CMK (cell line): ENCODE measurements at places on chromosomes 1 and 21.

DNA sequence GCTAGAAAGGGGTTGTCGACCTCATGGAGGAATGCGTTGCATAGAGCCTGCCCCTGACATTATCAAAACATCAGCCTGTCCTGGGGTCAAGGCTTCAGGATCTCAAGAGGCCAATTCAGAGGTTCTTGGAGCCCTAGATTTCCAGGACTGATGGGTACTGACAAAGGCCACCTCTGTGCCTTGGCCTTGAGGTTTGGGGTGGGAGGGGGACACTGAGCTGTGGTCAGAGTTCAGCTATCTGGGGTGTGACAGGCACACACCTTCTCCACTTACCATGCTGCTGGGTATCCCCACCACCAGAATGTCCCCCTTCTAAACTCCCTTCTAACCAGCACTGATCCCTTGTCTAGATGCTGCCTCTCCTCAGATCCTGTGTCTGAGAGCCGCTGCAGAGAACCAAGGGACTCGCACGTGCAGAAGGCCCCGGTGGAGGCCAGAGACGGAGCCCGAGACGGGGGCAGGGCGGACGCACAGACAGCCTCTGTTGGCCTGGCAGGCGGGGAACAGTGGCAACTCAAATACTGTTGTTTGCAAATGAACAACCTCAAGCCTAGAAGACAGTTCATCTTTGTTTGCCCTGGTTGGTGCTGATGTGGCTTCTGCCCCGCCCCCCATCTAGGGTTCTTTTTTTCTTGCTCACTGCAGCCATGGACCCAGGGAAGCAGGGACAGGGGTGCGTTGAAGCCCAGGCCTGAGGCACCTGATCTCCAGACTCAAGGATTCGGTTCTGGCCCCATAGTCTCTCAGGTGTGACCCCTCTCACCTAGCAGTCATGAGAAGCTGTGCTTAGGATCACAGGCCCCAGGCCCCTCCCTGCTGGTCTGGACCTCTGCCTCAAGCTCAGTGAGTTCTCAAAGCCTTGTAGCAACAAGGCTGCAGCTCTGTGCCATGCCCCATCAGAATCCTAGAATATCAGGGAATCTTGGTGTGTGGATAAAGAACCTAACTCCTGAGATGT lies 28.1 kb upstream of the CSF1 start:
- no peak for DNase-seq

- no peak for DNase-seq
These were observed 142.5 kb downstream of the TNR start for GRCh38 chr1:175600721-175601440.

GRCh38 chr1:6271554-6271953 lies 10.7 kb upstream of the GPR153 start:
- DNase-seq = no peak

- no peak for DNase-seq
These were observed 10.7 kb upstream of the MMEL1 start for GRCh38 chr1:2643414-2644077.

DNA sequence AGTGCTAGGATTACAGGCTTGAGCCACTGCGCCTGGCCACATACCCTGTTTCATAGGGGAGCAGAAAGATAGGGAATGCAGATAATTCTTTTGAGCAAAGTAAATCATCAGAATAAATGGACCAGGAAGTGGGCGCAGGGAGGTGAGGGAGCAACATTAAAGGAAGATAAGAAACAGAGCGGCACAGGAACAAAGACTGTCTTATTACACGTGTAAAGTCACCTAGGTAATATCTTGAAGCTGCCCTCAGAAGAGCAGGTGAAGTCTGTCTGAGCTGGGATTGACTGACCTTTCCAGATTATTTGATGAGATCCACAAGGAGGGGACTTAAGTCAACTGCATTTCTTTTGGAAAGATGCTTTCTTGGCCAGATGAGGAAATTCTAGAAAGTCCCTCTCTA lies 7.7 kb downstream of the EPRS1 start:
- DNase-seq = no peak

- no peak for DNase-seq
These were observed 185.0 kb downstream of the PBX1 start for GRCh38 chr1:164743976-164744375.

- no peak for DNase-seq
These were observed 141.0 kb upstream of the POU3F1 start for GRCh38 chr1:38187552-38187951.

- DNase-seq = no peak
These were observed 13.2 kb upstream of the MTMR11 start for GRCh38 chr1:149949911-149950310.
